DMS79 treated with DMSO at 0.1 percent for 48 hours (cell line): ENCODE measurements at places on chromosomes 16 and 17.
A peak's percentile ranks its signal among the peaks of the same experiment; 100 is the strongest.

- no peak for DNase-seq
These were observed 422.3 kb upstream of the PSMD7 start for GRCh38 chr16:73874324-73874723.

DNA sequence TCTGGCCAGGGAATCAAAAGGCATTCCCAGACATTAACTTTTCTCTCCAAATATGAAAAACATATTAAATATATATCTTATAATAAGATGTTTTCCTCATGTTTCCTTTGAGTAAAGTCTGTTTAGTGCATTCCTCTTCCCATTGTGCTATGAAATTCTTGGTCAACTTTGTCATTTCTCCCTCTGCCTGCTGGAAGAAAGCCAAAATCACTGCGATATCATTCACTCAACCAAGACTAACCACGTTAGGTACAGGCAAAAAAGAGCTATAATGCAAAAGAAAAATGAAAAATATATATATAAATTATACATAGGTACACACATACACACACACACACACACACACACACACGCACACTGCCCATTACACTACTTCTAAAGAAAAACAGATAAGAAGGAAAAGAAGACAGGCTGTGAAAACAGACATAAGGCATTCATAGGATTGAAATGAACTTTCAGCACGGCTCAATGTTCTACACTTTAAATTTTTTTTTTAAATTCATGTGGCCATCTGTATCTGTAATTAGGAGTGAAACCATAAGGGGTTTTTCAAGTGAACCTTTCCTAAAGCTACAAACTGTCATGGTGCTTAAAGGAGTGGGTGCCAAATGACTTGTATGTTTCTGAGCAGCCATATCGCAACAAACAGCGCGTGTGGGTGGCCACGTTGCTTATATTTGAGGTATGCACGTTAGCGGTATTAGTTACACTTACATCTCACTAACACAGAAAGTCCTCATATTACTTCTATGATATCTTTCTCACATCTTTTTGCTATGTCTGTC lies 71.6 kb upstream of the PSMD7 start:
- DNase-seq = no peak

- DNase-seq = no peak
These were observed 79.0 kb downstream of the ARHGAP17 start for GRCh38 chr16:24936151-24936550.

GRCh38 chr16:46883353-46883689 lies 841 bp upstream of the GPT2 start:
- DNase-seq = peak; percentile 52

DNA sequence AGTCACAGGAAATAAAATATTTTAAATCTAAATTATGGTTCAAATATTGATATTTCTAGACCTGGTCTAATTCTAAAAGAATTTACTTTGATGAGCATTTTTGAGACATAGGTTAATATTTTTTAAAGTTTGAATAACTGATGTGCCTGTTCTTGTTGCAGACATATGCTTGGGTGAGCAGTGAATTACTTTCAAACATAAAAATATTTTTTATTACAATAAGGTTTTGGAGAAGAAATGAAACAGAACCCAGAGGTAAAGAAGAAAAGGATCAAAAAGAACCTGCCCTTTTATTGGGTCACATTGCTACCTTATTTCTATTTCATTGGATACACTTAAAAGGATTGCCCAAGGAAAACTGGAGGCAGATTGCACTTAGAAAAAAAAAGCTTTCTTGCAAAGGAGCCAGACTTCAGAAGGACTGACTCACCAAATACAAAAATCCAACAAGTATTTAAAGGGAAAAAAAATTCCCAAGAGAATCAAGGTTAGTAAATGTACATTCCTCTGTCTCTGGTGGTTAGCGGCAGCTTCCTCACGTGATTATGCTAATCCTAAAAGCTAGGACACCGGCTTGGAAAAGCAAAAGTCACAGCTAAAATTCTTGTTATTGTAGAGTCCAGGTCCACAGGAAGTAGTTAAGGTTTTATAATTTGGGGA lies 18.5 kb downstream of the ENPP7 start:
- DNase-seq = no peak

DNA sequence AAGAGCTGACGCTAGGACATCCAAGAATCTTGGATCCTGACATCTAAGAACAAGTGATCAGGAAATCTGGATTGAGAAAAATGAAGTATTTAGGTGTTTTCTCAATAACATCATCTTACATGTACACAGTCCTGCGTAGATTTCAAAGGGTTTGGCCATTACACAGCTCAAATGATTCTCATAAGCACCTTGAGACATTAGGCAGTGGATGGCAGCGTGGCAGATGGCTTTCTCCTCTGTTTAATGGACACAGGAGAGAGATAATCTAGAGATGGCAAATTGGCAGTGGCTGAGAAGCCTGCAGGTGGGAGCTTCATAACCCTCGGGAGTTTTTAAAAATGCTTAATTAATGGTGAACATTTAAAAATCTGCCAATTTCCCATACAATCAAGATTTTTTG lies 137.5 kb downstream of the ZFHX3 start:
- DNase-seq = no peak

GRCh38 chr17:60321336-60322055 lies 70.4 kb downstream of the USP32 start:
- DNase-seq = no peak

DNA sequence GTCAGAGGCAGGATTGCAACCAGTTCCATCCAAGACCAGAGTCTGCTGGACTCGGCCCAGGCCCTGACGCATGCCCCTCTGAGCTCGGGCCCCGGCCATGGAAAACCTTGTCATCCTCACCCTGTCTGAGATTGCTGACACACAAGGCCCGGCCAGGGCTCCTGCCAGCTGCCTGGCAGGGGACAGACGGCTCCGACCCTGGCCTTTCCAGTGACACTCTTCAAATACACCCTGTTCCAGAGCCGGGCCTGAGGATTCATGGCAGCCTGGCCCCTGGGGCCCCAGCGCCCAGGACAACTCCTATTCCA lies 3.2 kb upstream of the PABPN1L start:
- no peak for DNase-seq

GRCh38 chr17:81027038-81027437 lies 7.9 kb upstream of the BAIAP2 start:
- no peak for DNase-seq

GRCh38 chr17:41537990-41538389 lies 9.9 kb upstream of the KRT19 start:
- no peak for DNase-seq

DNA sequence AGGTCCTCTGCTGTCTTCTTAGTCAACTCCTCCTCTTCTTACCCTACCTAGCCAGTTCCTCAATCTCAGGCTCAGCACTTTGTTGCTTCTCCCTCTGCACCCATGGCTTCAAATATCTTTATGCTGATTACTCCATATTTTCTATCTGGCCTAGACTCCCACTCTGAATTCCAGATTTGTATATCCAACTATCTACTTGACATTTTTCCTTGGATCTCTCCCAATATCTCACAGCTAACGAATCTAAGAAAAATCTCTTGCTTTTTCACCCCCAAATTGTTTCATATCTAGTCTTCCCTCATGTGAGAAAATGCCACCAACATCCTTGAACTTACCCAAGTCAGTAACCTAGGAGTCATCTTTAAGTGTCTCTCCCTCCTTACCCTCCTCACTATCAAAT lies 176.4 kb upstream of the ERCC4 start:
- DNase-seq = no peak

- no peak for DNase-seq
These were observed 5.2 kb downstream of the TLCD2 start for GRCh38 chr17:1705004-1705403.

GRCh38 chr16:8869212-8869987 lies 594 bp upstream of the CARHSP1 start:
- no peak for DNase-seq

DNA sequence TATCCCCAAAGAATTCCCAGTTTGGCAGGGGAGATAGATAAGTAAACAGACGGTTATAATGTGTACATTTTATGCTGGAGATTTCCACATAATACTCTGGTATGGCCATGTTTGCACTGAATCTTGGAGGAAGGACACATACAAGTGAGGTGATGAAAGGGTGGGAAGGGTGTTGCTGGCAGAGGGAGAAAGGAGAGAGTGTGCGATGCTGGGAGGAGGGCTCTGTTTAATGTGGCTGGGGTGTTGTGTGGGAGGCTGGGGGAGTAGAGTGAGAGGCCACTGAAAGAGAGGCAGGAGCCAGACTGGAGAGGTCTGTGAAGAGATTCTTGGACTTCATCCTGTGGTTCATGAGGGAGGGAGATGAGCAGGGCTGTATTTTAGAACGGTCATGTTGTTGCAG lies 87.6 kb downstream of the SPACA3 start:
- DNase-seq = no peak

- no peak for DNase-seq
These were observed 1.6 kb downstream of the RPL13 start for GRCh38 chr16:89561884-89562599.

DNA sequence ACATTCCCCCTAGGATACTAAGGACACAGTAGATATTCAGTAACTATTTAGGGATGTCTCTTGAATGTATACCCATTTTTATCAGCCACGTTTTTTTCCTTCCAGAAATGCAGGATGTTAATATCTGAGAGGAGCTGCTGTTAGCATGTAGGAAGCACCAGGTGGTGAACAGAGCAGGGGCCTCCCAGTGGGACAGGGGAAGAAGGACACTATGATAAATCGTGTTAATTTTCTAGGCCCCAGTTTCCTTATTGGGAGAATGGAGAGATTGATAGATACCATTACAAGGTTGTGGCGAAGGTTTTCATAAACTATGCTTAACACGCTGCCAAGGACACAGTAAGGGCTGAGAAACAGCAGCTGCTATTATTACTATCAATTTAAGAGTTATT lies 45.4 kb downstream of the PRSS54 start:
- no peak for DNase-seq

DNA sequence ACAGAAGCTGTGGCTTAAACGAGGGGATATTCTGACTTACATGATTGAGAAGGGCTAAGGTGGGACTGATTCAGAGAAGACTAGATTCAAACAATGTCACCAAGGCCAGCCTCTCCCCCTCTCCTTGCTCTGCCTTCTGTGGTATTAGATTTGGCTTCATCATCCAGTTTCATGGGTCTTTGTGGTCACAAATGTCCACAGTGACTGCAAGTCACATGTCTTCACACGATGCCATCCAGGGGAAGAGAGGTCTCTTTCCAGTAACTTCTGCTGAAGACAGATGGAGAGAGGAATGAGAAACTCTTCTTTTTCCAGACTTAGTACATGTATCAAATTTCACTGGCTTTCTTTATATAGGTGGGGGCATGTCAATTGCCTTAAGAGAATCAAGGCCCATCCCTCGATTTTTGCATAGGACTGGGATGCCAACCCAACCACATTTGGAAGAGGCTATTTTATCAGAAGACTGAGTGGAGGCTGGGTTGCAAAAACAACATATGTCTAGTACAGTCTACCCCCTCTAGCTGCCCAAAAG lies 57.3 kb upstream of the HNF1B start:
- DNase-seq = no peak

- no peak for DNase-seq
These were observed 19.0 kb upstream of the KLHDC4 start for GRCh38 chr16:87784812-87785211.

GRCh38 chr17:77366558-77367245 lies 225.9 kb downstream of the SEC14L1 start:
- no peak for DNase-seq

- no peak for DNase-seq
These were observed 23.7 kb downstream of the CLEC3A start for GRCh38 chr16:78045865-78046581.

GRCh38 chr17:65027305-65027704 lies 29.2 kb downstream of the GNA13 start:
- no peak for DNase-seq

- DNase-seq = peak; percentile 9
These were observed at the start of gene SAMD14 for GRCh38 chr17:50129728-50130558. SAMD14 (minus strand) TSS chr17:50130160; CDS start chr17:50124959, 5,201 bp downstream.

DNA sequence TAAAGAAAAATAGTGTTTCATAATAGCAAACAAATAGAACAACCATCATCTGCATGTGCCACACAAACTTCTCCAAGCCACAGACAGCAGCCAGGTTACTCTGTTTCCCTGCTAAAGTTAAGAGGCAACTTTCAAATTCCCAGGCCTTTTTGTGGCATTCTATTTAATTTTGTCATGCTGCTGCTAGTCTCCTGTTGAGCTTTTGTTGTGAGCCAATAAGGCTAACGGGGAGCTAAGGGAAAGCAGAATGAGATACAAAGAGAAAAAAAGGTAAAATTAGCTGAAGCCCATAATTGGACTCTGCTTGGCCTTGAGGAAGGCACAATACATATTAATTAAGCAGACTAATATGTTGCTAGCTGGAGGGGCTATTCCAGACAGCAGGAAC lies 74.7 kb upstream of the GNAO1 start:
- DNase-seq = no peak

DNA sequence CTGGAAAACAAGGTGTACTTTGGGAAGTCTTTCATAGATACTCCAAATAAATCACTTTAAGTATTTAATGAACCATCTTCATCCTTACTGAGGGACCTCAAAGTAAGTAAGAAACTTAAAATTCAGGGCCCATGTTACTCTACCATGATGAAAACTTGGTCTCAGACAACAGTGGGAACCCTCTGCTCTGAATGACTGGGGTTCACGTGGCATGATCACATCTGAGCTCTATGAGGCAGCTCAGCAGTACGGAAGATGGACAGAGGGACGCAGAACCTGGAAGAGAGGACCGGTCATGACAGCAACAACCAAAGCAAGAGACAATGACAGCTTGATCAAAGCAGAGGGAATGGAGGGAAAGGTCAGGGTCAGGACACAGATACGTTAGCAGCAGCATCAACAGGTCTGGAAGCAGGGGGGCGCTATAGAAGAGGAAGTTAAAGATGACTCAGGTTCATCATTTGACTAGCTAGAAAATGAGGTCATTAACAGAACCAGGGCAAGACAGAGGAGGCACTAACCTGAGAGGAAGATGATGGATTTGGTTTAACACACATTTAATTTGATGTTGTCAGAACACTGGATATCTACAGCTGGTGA lies 9.5 kb downstream of the XPO6 start:
- no peak for DNase-seq

- DNase-seq = no peak
These were observed 25.6 kb downstream of the ABCC3 start for GRCh38 chr17:50660042-50660886.

DNA sequence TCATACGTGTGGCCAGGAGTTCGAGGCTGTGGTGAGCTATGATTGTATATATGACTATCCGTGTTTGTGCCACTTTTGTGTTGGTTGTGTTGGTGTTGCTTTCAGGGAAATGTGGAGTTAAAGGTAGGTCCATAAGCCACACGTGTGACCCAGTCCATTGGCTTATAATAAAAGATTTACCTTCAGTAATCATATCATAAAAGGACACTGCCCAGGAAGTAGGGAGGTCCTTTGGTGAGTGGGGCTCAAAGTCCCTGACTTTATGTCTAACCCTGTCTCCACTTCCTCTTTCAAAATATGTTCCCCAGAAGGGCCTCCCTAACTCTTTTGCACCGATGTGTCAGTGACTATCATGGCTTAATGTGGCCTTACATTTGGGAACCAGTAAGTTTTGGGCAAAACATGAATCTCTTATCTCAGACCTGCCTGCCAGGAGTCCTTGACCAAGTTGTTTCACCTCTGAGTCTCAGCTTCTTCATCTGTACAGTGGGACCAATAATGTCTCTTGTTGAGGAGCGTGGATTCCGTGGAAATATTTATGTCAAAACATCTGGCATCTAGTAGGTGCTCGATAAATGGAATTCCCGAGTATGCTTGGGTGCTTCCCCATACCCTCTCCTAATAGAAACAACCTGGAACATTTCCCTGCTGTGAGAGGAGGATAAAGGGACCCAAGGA lies 4.8 kb downstream of the TNP2 start:
- DNase-seq = no peak
